NCI-H1930 (cell line): ENCODE measurements at places on chromosomes 2 and 18.

DNA sequence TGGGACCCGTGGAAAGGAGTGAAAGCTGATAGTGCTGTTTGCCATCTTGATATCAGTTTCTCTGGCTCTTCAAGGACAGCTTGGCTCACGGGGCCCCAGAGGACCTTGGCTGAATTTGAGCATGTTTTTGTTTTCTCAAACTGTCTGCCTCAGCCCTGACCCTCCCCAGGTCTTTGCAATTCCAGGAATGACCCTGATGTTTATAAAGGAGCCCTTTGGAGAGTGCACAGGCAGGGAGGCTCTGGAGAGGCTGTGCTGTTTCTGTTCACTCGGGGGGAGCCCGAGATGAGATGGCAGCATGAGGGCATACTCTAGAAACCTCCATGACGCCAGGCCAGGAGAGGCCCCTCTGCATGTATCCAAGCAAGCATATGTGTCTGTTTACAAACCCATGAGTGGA lies 16.4 kb downstream of the IGFBP2 start:
- no peak for DNase-seq

- no peak for DNase-seq
Measured at GRCh38 chr2:223065107-223065506, 13.1 kb downstream of the KCNE4 start.

DNA sequence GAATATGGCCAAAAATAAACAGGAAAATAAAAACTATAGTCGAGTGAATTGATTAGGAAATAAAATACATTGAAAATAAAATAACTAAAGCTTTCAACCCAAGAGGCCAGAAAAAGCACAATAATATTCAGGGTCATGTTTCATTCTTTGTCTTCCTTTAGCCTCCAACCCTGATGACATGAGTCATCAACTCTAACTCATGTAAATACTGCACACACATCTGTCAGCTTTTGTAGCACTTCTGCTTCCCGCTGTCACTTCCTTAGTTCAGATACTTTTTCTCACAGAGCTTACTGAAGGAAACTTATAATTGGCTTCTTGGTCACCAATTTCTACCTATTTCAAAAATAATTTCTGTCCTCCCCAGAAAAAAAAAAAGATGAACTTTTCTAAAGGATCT lies 112.8 kb downstream of the UPP2 start:
- DNase-seq: no peak

DNA sequence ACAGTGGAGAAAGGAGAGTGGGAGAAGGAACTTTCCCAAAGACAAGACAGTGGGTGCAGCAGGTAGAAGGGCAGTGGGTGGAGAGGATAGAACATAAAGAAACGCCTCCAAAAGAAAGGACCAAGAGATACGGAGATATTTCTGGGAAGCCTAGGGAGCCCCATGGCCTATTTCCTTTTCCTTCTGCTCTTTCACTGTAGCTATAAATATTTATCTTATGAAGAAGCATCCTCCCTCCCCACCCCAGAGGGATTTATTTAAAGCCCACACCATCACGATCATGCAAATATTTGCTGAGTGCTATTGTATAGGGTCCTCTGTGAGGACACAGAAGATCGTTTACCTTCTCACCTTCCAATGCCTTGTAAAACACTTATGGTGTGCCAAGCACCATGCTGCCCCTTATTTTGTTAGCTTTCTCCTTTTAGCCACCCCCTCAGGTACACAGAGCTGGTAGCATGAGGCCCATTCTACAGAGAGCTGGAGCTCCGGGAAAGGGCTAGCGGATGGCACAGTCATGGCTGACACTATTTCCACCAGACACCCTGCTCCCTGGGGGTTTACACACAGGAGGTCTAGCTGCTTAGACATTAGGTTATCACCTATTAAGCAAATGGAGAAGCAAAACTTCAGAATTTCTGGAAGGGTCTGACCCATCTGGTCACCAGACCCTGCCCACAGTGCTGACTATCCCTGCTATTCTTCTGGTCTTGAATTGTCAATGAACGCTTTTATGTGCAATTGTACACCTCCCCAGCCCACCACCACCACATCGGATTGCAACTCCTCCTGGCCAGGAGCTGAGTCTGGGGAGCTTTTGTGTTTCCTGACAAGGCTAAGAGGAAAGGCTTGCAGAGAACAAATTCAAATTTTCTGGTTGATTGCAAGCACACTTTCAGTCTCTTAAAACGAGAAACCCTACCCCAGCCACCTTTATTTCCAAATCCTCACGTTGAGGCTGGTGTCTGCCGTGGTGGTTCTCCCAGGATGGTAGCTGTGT lies 91.8 kb upstream of the KLF7 start:
- DNase-seq: no peak

- no peak for DNase-seq
Measured at GRCh38 chr2:170710609-170710979, 4.5 kb upstream of the SP5 start.

DNA sequence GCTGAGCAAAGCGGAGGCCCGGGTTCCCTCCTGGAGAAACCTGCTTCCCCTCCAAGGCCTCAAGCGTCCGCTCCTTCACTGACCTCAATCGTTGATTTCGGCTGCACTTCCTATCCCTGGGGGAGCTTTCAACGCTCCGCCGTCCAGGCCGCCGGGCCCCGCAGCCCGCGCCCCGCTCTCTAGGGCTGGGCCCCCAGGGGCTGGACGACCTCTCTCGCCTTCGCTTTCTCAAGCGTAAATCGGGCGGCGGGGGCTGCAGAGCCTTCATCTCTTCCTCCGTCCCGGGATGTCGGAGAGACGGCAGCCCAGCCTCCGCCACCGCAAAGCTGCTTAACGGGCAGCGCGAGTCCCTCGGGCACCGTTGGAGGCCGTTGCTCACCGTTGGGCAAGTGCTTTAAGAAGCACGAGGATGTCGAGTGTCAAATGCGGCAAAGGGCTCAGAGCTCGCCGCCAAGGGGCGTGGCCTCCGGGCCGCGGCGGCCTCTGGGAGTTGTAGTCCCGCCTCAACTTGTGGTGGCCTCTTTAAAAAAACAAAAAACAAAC lies 8.5 kb downstream of the HES6 start:
- peak; percentile 61 for DNase-seq

DNA sequence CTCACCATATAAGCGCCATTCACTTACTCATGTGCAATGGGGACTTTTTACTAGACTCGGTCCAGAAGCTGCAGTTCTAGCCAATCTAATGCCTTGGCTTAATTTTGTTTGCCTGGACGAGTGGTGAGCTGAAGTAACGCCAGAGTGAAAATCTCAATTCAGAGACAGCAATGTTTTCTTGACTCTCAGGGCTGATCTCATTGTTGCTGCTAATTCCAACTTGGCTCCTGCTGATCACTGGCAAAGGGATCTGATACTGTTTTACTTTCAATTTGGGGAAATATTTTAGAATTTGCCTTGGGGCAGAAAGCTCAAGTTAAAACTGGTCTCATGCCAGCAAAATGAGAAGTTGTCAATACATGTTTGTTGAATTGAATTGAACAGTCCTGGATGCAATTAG lies 906.6 kb upstream of the CDH2 start:
- peak; percentile 99 for DNase-seq

DNA sequence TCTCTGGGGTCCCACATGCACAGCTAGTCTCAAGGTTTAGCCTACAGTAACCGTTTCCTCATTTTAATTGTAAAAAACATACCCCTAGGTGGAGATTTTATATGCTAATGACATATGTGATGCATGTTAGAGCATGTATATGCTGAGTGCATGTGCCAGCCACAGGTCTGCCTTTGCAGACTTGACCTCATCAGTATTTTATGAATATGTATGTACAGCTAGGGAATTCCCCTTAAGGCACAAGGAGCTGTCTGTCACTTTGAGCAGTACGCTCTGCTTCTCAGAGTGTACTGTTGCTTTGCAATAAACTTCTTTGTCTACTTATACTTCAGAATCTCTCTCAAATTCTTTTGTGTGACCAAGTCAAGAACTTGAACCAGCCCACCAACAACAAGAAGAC lies 131.2 kb upstream of the ERBB4 start:
- no peak for DNase-seq

DNA sequence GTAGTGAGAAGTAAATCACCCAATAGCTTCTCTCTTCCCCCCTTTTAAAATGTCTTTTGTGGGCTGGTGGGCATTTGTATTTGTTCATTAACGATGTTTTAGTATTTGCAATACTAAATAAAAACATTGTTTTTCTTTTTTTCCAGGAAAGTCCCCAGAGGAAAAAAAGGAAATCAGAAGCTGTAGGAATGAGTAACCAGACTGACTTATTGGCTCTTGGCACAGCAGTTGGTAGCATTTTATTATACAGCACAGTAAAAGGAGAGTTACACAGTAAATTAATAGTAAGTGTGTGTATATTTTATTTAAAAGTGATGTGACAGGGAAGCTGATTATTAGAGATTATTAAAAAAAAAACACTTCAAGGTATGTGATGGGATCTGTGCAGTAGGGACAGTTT lies 7.4 kb downstream of the WDR43 start:
- no peak for DNase-seq

DNA sequence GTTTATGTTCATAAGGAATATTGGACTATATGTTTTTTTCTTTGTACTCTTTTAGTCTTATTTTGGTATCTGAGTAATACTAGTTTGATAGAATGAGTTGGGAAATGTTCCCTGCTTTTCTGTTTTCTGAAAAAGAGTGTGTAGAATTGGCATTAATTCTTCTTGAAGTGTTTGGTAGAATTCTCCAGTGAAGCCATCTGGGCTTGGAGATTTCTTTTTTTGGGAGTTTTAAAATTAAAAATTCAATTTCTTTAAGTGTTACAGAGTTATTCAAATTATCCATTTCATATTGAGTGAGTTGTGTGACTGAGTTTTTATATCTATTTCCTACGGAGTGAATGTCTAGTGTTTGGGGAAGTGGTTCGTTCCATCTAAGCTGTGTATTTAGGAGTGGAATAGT lies 80.6 kb upstream of the HS6ST1 start:
- DNase-seq: no peak

DNA sequence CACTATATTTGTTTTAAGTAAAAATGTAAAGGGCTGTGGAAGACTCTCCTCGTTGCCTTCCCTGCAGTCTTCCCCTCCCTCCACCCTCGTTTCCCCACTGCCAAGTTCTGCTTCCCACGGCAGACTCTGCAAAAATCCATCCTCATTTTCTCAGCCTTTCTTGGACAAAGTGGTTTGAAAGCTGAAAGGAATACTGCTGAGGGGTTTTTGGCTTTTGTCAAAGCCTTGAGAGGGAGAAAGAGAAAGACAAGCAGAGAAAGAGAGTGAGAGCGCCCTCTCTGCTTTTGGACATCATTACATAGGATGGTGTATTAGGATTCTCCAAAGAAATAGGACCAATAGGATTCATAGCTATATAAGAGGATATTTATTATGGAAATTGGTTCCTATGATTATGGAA lies 455.9 kb upstream of the SOX11 start:
- DNase-seq: no peak

DNA sequence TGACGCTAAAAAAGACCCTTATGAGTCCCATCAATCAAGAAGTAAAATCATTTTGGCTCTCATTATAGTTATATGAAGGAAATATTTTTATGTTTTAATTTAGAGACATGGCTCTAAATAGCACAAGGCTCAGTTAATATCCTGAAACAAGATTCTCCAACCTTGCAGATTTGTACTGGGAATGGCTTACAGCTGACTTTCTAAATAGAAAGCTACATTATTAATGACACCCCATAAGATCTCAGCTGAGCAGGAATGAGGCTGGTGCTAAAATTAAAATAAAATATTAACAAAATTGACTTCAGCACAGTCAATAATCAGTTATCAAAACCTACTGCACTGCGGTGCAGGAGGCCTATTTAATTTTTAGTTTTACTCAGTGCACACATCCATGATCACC lies 136.9 kb downstream of the SLC39A10 start:
- no peak for DNase-seq
